ENCODE measurements at places on chromosomes 16 and 17.

GRCh38 chr17:83175119-83175821, 95.9 kb downstream of the METRNL start:
- DNase-seq = no peak

GRCh38 chr16:67082891-67083290, 26.9 kb upstream of the PHAF1 start:
- DNase-seq = no peak

- no peak for DNase-seq
Observed at GRCh38 chr17:34865716-34866115, 95.5 kb downstream of the CCT6B start.

GRCh38 chr17:7579834-7580603, 581 bp downstream of the CD68 start:
- DNase-seq = no peak

DNA sequence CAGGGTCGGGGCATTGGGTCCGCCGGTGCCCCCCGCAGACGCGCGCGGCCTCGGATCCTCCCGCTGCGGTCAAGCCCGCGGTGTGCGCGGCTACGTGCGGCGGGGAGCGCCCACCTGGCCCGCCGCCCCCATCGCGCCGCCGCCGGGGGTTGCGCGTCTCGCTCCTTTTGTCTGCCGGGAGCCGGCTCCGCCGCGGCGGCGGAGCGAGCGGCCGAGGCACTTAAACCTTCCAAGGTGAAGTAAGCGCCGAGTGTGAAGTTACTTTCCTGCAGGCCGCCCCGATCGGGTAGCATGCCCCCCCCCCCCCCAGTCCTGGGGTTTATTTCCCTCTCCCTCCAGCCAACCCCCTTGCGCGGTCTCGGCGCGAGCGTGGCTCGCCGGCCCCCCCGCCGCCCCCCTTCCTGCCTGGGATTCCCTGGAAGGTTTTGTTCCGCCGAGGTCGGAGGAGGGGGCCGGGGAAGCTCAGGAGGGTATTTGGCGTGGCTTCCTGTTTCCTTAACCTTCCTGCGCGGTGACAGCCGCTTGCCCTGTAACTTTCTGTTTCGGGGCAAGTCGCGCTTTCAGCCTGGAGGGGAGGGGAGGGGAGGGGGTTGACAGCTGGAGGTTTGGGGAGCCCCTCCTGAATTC, 56.6 kb upstream of the GSE1 start:
- peak; percentile 73 for DNase-seq

GRCh38 chr17:78958641-78959127, 21.0 kb downstream of the LGALS3BP start:
- DNase-seq = no peak

DNA sequence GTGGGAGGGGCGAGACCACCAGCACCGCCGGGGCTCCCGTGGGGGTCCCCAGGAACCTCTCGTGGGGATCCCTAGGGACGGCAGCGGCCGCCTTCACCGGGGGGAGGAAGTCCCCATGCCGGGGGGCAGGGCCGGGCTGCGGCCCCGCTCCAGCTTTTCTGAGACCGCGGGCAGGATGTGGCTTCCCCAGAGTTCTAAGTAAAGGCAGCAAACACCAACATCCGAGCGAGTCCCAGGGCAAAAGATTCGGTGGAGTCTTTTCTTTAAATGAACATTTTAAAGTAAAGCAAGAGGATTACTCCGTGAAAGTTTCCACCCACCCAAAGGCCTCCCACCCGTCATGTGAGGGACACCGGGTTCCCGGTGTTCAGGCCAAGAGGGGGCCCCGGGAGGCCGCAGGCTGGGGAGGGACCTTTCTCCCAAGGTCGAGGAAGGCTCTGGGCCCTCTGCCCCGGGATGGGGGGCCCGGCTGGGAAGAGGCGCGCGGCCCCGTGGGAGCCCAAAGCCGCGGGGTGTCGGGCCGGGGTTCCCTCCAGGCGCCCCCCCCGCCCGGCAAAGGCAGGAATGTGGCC, 137.2 kb upstream of the RPH3AL start:
- DNase-seq = no peak

DNA sequence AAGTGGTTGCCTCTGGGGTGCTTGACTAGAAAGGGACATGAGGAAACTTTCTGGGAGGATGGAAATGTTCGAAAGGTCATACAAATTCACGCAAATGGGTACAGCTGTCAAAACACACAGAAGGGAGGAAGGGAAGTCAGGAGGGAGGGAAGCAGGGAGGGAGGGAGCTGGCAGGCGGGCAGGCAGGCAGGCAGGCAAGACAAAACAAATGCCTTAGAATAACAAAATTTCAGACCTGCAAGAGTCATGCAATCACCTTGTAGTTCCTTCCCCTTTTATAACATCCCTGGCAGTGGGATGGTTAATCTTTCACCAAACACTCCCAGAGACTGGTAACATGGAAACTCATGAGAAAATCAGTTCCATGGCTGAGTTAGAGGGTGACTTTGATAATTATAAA, 189.2 kb downstream of the STX8 start:
- no peak for DNase-seq

GRCh38 chr16:71347146-71347545, 11.4 kb upstream of the CALB2 start:
- DNase-seq = no peak

DNA sequence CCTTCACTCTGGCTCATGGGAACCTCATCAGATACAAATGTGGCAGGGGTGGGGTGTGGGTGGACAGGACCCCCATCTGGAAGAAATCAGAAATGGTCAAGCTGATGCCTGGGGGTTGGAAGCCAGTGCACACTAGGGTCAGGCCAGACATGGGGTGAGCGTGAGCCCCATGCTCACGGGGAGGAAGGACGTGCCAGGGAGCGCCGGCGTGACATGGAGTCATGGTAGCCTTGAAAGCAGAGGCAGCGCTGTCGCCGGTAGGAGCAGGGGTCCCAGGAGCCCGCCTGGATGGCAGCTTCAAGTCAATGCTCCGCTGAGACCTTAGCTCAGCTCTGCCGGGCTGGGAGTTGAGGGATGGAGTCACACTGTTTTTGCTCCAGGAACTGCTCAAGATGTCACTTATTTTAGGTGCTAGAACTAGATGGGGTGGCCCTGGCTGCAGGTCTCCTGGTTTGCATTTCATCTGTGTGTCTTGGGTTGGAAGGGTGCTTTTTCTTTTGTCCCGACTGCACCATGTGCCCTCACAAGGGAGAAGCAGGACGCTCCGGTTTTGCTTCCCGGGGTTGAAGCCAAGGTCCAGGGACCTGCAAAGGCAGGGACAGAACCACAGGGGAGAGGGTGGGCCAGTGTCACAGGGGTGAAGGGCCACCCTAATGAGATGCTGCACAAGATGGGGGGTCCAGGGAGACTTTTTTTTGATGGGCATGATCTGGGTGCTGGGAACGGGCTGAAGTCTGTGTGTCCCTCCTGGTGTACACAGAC, 51.4 kb downstream of the USP22 start:
- no peak for DNase-seq

DNA sequence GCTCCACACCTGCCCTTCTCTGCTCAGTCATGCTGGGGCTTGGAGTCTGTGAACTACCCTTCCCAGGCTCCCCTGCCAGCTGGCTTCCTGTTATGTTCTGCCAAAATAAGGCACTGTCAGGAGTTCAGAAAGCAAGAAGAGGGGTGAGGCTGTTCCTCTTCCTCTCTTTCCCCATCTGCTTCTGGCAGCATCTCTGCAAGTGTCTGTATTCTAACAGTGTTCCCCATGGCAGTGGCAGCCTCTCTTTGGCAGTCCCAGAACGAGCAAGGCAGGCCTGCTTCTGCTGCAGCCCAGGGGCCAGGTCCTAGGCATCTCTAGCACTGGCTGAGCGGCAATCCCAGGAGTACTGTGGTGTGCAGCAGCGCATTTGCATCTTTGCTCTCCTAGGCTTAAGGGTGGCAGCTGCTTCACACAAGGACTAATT, 219.1 kb downstream of the STX8 start:
- DNase-seq = peak; percentile 9

DNA sequence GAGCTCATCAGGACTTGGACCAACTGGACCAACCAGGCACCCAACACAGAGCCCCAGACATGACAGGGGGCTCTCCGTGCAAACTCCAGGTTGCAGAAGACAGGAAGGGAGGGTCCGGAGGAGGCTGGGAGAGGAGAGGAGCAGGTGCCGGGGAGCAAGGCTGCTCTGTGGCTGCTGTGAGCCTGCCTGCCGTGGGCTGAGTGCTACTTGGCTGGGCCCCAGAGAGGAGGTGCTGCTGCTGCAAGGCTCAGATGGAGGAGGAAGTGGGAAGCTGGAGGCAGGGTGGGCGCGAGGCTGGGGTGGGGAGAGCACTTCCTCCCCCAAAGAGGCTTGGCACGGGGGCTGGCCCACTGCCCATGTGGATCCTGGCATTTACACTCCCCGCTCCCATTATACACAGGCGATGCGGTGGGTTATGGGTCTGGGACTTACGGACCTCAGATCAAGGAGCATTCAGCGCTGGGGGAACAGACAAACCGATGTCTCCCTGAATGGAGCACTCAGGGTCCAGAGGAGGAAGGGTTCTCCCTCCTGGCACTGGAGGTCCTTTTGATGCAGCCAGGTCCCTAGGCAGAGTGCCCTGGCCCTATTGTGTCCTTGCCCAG, 15.9 kb downstream of the EPOP start:
- no peak for DNase-seq

DNA sequence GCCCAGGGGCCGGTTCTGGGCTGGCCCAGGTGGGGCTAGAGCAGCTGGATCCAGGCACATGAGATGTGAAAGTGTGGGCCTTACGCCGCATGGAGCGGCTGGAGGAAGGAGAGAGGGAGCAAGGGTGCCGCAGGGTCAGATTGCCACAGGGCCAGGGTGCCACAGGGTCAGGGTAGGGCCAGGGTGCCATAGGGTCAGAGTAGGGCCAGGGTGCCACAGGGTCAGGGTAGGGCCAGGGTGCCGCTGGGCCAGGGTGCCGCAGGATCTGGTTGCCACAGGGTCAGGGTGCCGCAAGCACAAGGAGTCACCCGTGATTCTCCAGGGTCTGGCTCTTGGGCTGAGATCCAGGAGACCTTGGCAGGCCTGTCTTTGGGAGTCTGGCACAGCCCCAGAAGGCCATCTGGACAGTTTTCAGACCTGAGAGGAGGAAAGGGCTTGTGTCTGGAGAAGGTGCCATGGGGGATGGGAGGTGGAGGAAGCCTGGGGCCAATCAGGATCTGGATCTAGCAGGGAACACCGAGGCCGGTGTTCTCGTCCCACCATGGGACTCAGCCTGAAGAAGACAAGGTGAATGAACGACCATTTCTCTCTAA, 13.1 kb upstream of the LASP1NB start:
- DNase-seq = peak; percentile 40

GRCh38 chr16:21158208-21159110, at the start of gene LDAF1:
Gene LDAF1, plus strand, starts transcription at chr16:21158674. Its CDS starts 2,509 bp downstream, at chr16:21161183.
- DNase-seq = peak; percentile 92

DNA sequence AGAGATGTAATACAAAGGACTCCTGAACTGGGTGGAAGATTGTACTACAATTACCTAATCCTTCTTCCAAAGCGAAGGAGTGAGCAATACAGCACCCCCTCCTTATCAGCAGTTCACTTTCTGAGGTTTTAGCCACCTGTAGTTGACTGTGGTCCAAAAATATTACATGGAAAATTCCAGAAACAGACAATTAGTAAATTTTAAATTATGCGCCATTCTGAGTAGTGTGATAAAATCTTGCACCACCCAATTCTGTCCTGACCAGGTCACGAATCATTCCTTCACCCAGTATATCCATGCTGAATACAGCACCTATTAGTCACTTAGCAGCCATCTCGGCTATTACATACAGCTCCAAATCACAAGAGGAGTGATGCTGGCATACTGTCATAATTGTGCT, 23.2 kb downstream of the VPS53 start:
- DNase-seq = no peak

DNA sequence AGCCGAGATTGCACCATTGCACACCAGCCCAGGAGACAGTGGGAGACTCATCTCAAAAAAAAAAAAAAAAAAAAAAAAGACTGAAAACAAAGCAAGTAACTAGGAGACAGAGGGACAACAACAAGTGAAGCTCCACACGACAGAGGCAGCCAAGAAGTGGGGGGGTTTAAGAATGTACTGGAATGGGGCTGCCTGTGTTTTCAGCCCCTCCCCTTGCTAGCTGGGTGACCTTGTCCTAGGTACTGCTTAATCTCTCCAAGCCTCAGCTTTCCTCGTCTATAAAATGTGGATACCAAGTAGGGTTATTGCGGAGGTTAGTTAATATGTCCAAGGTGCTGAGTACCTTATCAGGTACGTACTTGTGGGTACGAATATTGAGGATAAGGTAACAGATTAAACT, 163.8 kb upstream of the CACNG5 start:
- DNase-seq = no peak

- DNase-seq = no peak
Observed at GRCh38 chr16:17053536-17054160, 417.1 kb downstream of the XYLT1 start.

- no peak for DNase-seq
Observed at GRCh38 chr16:31875112-31875803, 1.7 kb downstream of the ZNF267 start.

DNA sequence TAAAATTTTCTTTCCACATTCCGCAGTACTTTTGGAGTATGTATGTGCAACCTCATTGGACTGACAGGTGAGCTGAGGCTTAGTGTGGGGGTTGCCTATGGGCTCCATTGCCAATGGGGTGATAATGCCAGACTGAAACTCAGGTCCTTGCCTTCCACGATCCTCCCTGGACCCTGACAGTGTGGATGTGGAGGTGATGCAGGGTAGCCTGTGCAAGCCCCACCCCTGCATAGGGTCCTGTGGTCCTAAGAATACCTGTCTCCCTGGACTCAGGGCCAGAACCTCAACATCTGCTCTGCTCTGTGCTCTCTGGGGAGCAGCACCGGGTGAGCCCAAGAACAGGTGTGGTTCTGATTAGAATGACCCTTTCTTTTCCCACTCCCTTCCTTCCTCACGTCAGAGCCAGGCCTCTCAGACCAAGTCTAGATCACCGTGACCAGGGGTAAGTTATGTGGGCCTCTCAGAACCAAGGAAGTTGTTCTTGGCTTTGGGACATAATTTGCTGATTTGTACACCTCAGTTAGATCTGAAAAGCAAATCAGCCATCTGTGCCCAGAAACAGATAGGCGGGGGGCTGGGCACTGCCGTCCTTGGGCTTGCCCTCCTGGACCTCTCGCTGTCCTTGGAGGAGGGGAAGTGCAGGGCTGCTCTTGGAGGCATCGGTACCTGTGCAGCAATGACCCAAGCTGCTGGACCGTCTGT, 8.4 kb upstream of the TNS4 start:
- DNase-seq = no peak

DNA sequence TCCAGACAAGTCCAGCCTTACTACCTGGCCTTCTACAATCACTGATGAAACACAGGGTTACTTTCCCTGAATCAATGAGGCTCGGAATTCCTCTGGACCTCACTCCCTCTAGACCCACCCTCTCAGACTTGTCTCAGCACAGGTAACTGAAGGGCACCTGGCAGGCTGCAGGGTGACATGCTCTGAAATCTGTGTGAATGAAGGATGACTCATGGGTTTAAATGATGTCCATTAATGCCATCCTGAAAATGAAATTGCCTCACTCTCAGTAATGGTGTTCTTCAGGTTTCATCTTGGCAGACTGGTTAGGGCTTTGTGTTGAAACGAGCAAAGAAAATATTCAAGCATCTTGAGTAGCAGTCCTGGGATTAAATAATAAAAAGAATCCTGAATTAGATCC, 134.4 kb downstream of the MAF start:
- no peak for DNase-seq

GRCh38 chr17:14321476-14321949, 20.6 kb downstream of the HS3ST3B1 start:
- no peak for DNase-seq

GRCh38 chr17:38910325-38910724, 15.1 kb upstream of the LASP1NB start:
- no peak for DNase-seq

Data from RPMI8226 (cell line).